HuH-7.5 (cell line): ENCODE measurements at places on chromosomes 1 and 21.

GRCh38 chr1:111597426-111597825 lies 22.2 kb upstream of the RAP1A start:
- DNase-seq = no peak

DNA sequence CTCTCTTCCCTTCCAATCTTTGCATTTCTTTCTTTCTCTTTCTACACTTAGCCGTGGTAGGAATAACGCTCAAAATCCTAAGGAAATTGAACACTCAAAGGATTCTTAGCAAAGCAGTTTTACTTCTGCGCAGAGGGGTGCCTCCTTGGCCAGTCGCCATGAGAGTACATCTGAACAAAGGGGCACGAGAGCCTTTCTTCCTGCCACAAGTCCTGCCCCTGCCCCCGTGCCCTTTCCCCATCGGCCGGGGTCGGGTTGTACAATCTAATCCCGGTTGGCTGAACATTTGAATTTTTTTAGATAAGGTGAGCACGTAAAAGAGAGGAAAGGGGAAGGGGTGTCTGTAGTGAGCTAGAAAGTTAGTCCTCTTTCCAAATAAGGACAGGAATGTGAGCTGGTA lies 28.6 kb upstream of the COL6A1 start:
- no peak for DNase-seq

- no peak for DNase-seq
Measured at GRCh38 chr1:108813326-108813725, 43.6 kb downstream of the AKNAD1 start.

DNA sequence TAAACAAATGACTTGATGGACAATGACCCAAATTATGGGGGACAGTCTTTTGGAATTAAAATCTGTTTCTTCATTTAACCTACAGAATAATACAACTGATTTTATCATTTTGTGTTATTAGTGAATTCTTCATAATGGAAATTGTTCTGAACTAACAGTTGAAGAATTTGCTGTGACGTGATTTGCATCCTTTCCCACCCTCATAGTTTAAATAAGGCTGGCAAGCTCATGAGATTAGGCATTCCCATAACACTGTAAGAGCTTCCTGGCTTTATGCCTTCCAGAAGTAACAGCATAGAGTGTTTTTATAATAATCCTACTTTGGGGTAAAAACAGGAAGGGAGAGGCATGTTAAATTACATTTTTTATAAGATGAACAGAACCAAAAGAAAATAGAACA lies 95.7 kb downstream of the ATP6V1G3 start:
- DNase-seq = no peak

DNA sequence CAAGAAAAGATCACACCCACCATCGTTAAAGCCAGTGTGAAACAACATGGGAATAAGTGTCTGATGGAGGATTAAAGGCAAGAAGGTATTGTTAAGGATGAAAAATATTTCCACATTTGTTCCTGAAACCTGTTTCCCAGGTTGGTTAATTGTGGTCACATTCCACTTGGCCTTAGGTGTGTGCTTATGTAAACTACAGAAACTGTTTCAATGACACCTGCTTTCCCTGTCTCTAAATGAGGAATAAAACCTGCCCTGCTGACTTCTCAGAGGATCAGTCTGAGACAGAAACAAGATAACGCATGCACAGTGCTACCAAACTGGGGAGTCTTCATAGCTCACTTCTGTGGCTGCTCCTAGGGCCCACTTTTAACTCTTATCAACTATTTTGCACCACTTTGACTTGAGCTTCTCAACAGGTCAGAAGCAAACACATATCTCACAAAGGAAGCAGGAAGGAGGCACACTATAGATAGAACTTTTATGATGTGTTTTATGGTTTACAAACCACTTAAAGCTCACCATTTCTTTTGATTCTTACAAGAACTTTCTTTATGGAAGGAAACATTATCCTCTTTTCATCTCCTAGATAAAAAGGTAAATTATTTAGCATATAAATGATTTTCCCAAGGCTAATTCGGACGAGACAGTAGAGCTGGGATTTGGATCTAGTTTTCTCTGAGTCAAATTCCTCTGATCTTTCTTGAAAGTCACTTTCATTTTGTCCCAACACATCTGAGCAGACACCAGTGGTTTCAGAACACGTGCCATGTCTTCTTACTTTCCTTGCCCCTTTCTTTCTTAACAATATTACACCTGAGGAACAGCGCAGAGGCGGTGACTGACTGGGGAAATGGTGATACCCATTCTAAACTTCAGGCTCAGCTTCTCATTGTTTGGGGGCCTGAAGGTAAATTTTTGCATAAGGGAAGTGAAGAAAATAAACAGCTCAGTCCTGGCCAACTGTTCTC lies 33.4 kb downstream of the CYP2J2 start:
- DNase-seq = no peak

- DNase-seq = no peak
Measured at GRCh38 chr1:53693773-53694717, 44.9 kb downstream of the GLIS1 start.

GRCh38 chr1:161838362-161838761 lies 72.2 kb downstream of the ATF6 start:
- DNase-seq = no peak

GRCh38 chr1:115796897-115797296 lies 28.4 kb upstream of the CASQ2 start:
- no peak for DNase-seq

GRCh38 chr1:2811533-2811918 lies 10.0 kb upstream of the TTC34 start:
- no peak for DNase-seq

- no peak for DNase-seq
Measured at GRCh38 chr1:203170625-203171330, 4.8 kb downstream of the MYBPH start.

DNA sequence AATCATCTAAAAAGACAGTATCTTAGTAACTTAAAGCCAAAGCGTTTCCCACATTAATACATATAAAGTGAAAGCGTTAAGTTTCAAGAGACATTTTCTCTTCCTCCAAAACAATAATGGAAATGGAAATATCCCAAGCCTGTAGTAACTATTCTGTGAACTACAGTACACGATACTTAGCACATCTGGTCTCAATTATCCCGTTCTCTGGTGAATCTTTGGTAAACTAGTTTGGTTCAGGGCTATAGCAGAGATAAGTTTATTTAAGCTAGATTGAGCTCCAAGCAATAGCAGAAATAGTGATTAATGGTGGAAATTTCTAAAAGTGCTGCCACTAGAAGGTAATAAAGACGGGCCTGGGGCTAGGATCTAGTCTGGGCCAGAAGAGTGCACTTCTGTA lies 55.2 kb downstream of the PCNX2 start:
- DNase-seq = no peak

DNA sequence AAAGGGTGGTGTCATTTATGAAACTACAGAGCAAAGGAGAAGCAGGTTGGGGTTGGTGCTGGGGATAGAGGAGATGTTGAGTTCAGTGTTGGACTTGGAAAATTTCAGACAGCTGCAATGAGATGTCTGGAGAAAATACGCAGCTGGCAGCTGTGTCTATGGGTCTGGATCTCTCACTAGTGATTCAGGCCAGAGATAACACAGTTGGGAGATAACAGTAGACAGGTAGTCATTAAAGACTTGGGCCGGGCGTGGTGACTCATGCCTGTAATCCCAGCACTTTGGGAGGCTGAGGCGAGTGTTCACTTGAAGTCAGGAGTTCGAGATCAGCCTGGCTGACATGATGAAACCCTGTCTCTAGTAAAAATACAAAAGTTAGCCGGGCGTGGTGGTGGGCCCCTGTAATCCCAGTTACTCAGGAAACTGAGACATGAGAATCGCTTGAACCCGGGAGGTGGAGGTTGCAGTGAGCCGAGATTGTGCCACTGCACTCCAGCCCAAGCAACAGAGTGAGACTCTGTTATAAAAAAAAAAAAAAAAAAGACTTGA lies 2.5 kb upstream of the TFAP2E start:
- no peak for DNase-seq
